ENCODE measurements at places on chromosomes 1 and 21.

DNA sequence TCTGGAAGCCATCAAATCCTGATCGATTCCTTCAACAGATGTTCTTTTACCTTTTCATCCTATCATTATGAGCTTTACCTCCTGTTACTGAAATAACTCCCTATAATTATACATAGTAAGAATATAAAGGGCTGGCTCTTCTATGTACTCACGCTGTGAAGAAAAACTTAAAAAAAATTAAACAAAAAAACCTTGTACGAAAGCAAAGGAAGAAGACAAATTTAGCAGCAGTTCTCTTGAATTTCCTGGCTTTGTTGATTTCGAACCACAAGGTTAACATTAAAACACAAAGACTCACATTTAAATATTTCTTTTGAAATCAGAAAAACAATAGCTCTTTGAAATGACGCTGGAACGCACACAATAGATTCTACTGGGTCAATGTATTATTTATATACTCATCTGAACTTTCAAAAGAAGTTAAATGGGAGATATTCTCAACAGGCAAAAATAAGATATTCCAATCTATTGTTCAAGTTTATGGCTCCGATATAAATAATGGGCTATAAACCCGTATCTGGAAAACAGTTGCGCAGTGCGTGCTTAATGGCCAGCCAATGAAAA lies 13.6 kb upstream of the SPEN start:
- DNase-seq = no peak

DNA sequence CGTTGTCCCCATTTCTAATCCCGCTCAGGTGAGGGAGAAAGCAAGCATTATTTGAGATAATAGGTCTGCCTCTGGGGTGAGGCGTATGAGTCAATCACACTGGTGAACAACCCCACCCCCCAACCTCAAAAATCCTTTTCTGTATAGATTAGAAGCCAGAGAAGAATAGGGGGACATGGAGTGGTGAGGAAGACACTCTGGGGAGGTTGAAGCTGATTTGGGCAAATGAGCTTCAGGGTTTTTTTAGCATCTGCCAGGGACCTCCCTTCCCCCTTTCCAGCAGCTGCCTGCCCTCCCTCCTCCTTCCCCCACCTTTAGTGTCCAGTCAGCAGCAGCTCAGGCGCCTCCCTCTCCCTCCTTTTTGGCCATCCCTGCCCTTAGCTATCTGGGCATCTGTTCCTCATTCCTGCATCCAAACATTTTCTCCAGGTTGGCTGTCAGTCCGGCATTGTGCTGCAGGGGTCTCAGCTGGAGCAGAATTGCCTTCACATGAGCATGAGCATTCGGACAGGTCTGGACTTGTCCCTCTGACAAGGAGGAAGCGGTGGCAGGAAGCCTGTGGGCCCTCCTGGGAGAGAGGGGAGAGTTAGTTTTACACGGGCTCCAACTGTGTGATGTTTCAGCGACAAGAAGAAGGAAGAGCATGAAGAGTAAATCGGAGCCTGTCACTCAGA lies 30.8 kb upstream of the PTGFRN start:
- no peak for DNase-seq

- DNase-seq = no peak
Observed at GRCh38 chr1:223654083-223654482, 11.4 kb downstream of the CAPN8 start.

- DNase-seq = no peak
Observed at GRCh38 chr1:245285168-245285567, 130.4 kb downstream of the KIF26B start.

GRCh38 chr1:20732071-20732587 lies 374 bp downstream of the SH2D5 start:
- no peak for DNase-seq

DNA sequence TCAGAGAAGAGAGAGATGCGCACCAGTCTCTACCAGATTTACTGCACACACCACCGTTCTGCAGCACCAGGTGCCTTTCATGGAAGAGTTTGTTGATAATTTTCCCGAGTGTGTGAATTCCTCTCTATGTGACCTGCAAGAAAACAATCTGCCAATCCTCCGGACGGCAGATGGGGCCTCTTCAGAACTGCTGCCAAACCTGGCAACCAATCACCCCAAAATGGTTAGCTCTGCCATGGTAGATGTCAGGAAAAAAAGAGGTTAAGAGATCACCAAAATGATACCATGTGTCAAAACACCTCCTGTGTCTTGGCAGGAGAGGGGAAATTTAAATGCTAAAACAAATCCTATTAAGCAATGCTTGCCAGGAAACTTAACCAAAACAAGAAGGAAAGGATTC lies 96.5 kb downstream of the DAB1 start:
- DNase-seq = no peak

GRCh38 chr1:76278711-76279100 lies 204.2 kb downstream of the ST6GALNAC3 start:
- no peak for DNase-seq

GRCh38 chr1:182259229-182259872 lies 132.2 kb downstream of the GLUL start:
- no peak for DNase-seq

- DNase-seq = no peak
Observed at GRCh38 chr1:159991513-159991912, 37.5 kb upstream of the SLAMF9 start.

GRCh38 chr1:241308471-241308870 lies 48.5 kb downstream of the RGS7 start:
- DNase-seq = no peak

DNA sequence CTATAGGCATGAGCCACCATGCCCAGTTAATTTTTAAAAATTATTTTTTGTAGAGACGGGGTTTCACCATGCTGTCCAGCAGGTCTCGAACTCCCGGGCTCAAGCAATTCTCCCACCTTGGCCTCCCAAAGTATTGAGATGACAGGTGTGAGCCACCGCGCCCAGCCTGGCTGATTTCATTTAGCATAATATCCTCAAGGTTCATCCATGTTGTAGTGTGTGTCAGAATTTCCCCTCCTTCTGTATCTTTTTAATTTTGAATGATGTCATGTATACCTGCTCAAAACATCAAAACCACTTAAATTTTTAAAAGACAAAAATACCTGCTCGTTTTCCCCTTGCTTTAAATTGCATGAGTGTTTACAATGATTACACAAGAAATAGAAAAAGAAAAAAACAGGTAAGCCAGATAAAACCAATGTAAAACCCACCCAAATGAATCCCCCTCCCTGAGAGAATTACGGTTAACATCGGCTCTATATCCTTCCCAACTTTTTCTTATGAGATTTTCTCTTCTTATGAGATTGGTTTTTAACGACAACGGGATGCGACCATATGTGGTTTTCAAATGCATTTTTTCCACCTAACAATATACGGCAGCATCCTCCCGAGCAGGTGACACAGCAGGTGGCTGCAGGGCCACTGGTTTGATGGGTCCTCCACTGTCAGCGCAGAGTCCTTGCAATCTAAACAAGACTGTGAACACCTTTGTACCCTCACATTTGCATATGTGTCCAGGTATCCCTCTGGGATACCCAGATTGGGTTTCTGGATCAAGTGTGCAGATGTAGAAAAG lies 22.1 kb downstream of the IFFO2 start:
- DNase-seq = no peak

- DNase-seq = no peak
Observed at GRCh38 chr1:32234792-32235191, 12.2 kb upstream of the FAM167B start.

DNA sequence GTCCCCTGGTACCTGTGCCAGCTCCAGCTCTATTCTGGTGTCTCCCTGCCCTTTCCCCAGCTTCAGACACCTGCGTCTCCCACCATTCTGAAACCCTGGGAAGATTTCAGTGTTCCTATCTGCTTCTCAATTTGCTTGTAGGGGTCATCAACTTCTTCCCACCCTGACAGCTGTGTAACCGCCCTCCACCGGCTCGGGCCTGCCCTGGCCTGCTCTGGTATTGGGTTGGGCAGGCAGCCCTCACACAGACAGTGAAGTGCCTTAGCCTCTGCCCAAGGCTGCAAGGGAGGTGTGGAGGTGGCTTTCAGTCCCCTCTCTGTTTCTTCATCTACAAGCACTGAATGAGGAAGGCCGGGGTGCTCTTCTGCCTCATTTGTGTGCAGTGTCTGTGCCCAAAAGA lies 97.2 kb downstream of the LAMC2 start:
- DNase-seq = no peak

DNA sequence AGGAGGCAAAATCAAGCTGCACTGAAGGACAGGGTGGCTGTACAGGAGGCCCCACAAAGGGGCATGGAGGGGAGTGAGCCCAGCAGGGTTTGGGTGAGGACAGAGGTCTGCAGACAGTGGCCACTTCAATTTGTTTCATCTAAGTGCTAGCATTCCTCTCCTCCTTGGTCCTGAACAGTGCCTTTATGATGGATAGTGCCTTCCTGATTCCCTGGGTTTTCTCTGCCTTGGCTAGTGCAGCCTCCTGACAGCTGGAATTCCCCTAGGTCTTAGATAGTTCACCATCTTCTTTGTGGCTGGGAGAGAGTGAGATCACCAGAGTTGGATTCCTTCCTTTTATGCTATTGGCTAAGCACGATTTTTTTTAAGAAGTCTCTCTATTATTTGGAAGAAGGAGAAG lies 3.8 kb upstream of the HPCAL4 start:
- DNase-seq = no peak

GRCh38 chr1:209048941-209049669 lies 534.4 kb upstream of the CAMK1G start:
- DNase-seq = no peak

GRCh38 chr21:44871576-44872269 lies 1.8 kb downstream of the PTTG1IP start:
- no peak for DNase-seq

DNA sequence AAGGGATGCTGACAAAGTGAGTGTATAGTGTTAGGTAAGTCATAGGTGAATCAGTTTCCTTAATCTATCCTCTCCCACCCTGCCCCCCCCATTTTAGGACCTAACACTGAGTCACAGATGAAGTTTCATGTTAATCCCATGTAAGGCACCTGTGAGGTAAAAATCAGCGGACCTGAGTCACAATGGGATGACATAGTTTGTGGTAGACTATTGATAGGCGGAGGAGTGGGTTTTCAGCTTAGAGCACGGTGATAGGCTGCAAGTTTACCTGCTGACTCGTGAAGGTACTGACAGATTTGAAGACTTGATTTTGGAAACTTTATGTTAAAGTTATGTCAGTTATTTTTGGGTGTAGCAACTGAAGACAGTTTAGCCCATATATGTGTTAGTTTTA lies 1.7 kb downstream of the TOR1AIP1 start:
- DNase-seq = no peak

GRCh38 chr1:42484382-42484781 lies 21.3 kb downstream of the CCDC30 start:
- DNase-seq = peak; percentile 93

- no peak for DNase-seq
Observed at GRCh38 chr1:6625584-6626149, 999 bp downstream of the THAP3 start.

GRCh38 chr1:12549460-12550349 lies 68.3 kb downstream of the DHRS3 start:
- DNase-seq = peak; percentile 24

GRCh38 chr1:178510155-178510554 lies 2.8 kb upstream of the TEX35 start:
- DNase-seq = no peak

DNA sequence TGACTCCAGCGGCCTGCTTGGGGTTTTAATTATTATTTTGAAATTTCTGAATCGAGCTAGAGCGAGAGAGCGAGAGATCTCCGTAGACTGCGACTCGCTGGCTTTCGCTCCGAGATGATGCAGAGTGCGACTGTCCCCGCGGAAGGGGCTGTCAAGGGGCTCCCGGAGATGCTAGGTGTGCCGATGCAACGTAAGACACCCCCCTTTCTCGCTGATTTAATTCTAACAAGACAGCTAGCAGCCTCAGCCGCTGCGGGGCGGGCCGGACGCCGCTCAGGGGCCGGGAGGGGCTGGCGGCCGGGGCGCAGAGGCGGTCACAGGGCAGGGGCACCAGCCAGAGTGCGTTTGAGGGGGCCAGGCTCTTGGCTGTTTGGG lies 339 bp downstream of the LHX4 start:
- DNase-seq = no peak

DNA sequence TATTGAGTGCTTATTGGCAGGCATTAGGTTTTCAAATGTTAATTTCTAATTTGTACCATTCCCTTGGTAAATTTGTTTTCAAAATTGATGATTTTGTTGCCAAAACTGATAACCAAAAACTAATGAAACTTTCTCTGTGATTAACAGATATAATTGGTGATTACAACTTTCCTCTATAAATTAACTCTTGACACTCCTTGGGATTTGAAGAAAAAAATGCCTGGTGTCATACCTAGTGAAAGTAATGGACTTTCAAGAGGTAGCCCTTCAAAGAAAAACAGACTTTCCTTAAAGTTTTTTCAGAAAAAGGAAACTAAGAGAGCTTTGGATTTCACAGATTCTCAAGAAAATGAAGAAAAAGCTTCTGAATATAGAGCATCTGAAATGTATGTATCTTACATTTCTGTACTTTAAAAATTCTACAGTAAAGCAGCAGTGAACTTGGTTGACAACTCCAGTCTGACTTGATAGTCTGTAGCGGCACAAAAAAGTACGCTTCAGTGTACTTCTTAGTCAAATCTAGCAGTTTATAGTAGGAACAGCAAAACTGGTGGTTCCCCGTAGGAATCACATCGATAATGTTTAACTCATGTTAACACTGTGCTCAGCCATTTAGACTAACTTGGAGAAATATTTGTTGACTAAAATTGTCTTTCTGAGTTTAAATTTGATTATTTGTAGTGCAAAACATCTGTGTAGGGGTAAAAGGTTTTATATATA lies 3.0 kb downstream of the USP1 start:
- DNase-seq = no peak

DNA sequence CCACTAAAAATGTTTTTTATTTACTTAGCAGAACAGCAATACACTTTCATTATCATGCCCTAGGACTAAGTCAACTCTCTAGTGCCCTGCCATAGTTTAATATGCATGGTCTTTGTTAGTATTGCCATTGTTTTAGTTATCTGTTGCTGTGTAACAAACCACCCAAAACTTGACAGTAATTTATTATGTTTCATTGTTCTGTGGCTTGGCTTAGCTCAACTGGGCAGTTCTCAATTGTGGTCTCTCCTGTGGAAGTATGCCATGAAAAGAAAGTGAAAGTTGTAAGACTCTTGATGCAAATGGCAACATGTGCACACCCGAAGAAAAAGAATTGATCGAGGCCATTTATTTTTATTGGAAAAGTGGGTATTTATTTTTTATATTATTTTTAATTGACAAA lies 206.3 kb upstream of the KCTD3 start:
- DNase-seq = no peak

GRCh38 chr1:39348278-39348677 lies 143.2 kb upstream of the BMP8A start:
- DNase-seq = no peak

DNA sequence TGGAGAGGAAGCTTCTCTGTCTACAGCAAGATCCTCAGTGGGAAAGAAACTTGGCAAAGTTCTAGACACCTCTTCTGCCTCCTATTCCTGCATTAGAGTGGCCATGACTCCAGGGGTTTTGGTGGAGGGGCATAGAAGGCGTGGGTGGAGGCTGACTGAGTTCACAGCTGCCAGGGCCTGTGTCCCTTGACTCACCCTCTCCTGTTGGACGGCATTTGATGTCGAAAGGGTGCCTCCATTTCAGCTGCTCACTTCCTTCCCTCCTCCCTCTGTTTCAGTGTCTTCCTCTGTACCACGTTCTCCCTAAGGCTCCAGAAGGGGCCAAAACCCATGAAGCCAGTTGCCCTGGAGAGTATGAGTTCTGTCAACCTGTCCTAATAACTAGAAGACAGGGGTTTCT lies 632 bp downstream of the TMEM79 start:
- DNase-seq = no peak

GRCh38 chr21:17711896-17712295 lies 99.2 kb upstream of the BTG3 start:
- DNase-seq = no peak

- no peak for DNase-seq
Observed at GRCh38 chr21:41765420-41765821, 1.4 kb downstream of the RIPK4 start.

GRCh38 chr1:176379626-176380339 lies 83.2 kb upstream of the PAPPA2 start:
- DNase-seq = no peak
